ENCODE measurements at places on chromosomes 5 and 9.

GRCh38 chr9:114844766-114845165 is 38.9 kb upstream of the TNFSF15 start:
- DNase-seq, result no peak

- no peak for DNase-seq
Observed at GRCh38 chr5:87888139-87888538, 380.5 kb downstream of the TMEM161B start.

DNA sequence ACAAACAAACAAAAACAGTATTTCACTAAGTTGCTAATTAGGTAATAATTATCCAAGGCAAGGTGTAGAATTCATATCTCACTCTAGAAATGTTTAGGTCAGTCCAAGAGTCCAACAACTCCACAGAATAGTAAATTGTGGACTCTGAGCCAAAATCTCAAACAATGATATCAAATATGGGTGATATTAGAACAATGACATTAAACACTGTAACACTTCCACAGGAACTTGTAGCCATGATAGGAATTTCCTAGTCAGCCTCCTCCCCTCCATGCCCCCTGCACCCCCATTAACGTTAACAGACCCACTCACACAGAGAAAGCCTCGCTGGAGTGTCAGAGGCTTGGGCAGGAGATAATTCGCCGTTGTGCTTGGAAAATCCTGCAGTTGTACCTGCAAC is 305.0 kb upstream of the PIK3R1 start:
- no peak for DNase-seq

DNA sequence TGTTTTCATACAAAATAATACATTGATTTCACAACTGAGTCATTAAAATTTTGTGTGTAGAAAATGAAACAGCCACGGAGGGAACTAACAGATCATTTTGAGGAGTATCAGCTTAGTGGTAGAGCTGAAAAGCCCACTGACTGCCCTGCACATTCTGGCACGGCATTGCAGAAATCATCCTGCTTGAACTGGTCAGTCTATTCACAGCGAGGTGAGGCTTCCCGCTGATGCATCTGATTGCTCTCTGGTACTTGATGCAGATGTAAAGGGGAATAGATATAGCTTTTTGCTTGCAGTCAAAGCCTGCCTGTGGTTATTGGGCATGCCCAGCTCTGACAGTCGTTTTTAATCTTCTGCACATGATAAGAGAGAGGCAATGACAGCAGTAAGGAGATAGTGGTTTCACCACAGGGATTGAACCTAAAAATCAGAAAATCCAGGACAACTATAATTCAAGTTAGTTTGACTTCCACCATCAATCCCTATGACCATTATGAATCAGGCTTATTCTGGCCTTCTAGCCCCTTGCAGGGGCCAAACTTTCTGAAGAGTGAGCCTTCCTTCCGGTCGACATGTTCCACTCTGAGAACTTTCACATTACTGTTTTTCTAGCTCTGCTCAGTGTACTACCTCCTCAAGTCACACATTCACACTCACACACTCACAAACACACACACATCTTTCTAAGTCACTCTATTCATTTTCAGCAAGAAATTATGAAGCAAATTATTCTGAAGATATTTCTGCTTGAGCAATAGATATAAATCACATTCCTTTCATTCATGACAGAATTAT is 782.8 kb upstream of the NUDT12 start:
- no peak for DNase-seq

DNA sequence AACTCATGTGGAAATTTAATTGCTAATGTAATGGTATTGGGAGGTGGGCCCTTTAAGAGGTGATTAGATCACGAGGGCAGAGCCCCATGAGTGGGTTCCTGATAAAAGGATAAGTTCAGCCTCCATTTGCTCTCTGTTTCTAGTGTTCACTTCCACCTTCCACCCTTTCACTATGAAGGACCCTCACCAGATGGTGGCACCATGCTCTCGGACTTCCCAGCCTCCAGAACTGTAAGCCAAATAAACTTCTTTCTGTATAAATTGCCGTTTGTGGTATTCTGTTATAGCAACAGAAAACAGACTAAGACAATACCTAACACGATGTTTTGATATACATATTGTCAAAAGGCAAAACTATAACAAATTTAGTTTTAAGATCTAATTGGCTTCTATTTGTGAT is 166.2 kb downstream of the DEPDC1B start:
- no peak for DNase-seq

DNA sequence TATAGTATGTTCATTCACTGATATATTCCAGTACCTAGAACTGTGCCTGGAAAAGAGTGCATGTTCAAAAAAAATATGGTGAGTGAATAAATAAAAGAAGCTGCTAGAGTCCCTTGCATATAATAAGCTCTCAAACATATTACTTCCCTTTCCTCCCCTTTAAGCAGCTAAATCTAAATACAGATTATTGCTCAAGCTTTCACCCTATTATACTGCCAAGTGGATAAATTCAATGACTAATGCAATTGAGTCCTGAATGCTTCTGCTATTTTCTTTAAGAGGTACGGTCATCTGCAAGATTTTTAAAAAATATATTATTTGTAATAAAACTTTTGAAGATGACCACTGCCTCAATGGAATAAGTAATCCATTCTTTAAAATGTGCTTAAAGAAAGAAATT is 248.4 kb downstream of the PLK2 start:
- DNase-seq, result no peak

DNA sequence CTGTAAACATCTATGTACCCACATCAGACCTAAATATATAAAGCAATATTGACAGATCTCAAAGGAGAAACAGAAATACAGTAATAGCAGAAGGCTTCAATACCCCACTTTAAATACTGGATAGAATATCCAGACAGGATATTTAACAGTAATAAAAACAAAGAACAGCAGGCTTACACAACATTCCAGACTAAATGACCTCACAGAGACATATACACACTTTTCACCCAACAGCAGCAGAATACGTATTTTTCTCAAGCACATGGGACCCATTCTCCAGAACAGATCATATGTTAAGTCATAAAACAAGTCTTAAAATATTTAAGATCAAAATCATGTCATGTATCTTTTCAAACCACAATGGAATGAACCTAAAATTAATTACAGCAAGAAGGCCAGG is 76.8 kb downstream of the CAMSAP1 start:
- DNase-seq, result no peak

- DNase-seq, result peak; percentile 58
Observed at GRCh38 chr5:157233515-157233914, 32.4 kb upstream of the CYFIP2 start.

DNA sequence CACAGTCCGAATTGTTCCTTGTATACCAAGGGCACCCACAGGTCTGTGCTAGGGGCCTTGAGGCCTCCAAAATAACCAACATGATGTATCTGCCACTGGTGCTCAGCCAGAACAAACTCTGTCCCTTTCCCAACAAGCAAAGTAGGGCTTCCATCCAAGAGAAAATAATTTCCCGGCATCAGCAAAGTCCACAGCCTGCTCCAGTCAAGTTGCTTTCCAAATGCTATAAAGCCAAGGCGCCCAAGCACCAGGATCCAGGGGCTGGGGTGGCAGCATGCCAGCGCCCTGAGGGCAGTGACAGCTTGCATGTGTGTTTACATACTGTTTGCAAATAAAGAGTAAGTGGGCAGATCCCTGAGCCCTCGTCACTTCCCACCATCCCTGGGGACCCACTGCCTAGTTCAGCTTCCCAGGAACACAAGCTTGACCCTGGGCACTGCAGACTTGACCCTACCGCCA is 155.9 kb downstream of the ERCC6L2 start:
- no peak for DNase-seq

- no peak for DNase-seq
Observed at GRCh38 chr9:112789891-112790774, 39.6 kb downstream of the SNX30 start.

- no peak for DNase-seq
Observed at GRCh38 chr5:98872674-98873073, 56.1 kb downstream of the CHD1 start.

GRCh38 chr5:146291421-146292074 is 47.1 kb upstream of the POU4F3 start:
- DNase-seq, result peak; percentile 52

GRCh38 chr9:105673850-105674387 is 11.7 kb downstream of the TAL2 start:
- no peak for DNase-seq

- no peak for DNase-seq
Observed at GRCh38 chr5:55557123-55557522, 22.4 kb upstream of the PLPP1 start.

- no peak for DNase-seq
Observed at GRCh38 chr9:137739371-137740309, 120.8 kb downstream of the EHMT1 start.

GRCh38 chr9:100084734-100085133 is 14.1 kb downstream of the ERP44 start:
- DNase-seq, result peak; percentile 49

GRCh38 chr5:132251220-132251725 is 6.2 kb upstream of the PDLIM4 start:
- DNase-seq, result no peak

GRCh38 chr5:52846182-52846842 is 58.6 kb downstream of the ITGA1 start:
- no peak for DNase-seq

- DNase-seq, result no peak
Observed at GRCh38 chr5:156094001-156094400, 233.0 kb upstream of the SGCD start.

DNA sequence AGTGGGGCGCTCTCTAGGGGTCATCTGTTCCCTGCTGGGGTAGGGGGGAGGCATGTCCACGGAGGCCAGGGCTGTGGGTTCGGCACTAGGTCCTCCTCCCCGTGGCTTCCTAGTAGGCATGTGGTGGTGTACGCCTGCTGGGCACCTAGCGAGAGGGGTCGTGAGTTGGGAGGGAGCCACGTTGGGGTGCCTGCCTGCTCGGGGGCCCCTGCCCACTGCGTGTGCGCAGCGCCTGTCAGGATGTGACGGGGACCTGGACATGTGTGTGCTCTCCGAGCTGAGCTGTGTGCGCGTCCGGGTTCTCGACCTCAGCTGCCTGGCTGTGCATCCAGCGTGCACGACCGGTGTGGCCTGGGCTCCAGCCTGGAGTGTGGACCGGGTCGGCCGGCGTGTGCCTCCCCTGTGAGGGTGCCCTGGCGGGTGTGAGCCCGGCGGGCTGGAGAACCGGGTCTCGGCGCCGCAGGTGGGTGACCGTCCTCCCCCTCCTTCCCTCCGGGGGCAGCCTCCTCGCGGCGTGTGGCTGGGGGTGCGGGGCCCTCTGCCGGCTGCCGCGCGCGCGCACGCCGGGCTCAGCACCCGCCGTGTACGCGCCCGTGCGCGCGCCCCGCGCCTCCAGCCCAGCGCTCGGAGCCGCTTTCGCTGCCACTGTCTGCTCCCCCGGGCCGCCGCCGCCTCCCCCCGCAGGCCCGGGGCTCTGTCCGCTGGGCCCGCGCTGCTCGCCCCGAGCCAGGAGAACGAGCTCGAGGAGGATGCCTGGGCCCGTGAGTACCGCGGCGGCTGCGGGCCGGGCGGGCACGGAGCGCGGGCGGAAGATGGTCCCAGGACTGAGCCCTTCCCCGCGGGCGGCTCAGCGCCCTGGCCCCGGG is at the start of gene PRR7:
TSS of gene PRR7 (plus strand) at position 615 of the 866 bp plus-strand sequence. CDS start 8,254 bp downstream, outside the sequence.
- DNase-seq, result peak; percentile 75

GRCh38 chr5:78899922-78900362 is 85.2 kb downstream of the ARSB start:
- DNase-seq, result peak; percentile 10

GRCh38 chr5:105146867-105147266 is 1584.3 kb upstream of the NUDT12 start:
- no peak for DNase-seq

DNA sequence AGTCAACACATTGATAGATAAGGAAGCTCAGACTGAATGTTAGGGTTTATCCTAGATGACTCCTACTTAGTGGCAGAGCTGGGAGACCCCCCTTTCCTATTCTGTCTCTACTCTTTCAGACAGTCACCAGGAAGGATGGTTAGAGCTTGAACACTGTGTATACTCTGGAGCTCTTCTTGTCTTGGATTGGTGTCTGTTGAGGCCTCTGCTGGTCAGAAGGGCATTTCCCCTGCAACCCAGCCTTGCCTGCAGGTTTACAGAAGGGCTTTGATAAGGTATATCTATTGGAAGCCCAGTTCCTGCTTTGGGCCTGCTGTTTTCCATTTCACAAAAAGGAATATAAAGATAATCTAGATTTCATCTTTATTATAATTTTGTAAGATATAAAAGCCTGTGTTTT is 71.8 kb downstream of the KDM4C start:
- no peak for DNase-seq

DNA sequence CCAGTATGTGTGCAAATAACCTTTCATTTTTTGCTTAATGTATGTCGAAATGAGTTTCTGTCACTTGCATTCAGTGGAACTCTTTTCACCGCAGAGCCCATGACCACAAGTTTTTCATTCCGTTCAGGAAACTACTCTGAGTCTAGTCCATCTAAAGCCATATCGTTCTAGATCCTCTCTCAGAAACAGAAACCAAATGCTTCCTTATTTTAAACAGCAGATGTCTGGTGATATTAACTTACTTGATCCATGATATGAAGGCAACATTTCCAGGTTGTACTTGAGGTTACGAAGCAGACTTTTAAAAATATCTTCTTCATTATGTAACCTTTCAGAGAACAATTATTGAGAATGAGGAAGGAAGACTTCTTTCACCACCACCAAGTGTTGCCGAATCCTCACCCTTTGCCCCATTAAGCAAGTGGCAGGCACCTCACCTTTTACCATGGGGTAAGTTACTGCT is 72.4 kb upstream of the GNAQ start:
- peak; percentile 19 for DNase-seq

DNA sequence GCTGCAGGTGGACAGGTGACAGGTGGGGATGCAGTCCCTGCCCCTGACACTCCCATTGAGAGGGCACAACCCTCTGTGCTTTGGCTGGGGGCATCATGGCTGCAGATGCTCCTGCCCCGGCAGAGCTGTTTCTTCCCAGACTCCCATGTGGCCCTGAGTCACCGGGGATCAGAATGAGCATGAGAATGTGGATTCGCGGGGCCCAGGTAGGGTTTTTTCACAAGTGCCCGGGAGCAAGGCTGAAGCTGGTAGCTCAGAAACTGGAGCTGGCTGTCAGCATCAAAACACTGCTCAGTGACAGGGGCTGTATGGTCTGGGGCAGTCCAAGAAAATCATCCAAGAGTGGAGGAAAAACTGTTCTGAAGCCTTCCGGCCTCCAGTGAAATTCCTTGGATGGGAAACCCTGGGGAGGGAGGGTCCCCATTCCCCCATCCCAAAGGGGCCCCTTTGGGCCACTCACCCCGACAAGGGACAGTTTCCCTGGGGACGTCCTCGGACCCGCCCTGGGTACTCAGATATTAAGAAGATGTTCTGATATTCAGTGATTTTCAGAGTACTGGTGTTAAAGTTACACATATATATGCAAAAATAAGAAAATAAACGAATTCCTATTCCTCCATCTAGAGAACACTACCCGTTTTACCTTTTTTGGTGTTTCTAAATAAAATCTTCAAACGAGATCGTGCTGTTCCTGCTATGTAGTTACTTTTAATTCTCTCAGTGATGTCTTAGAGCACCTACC is 120.1 kb upstream of the LPCAT1 start:
- no peak for DNase-seq

GRCh38 chr9:137498720-137499150 is 39.6 kb upstream of the NSMF start:
- no peak for DNase-seq

DNA sequence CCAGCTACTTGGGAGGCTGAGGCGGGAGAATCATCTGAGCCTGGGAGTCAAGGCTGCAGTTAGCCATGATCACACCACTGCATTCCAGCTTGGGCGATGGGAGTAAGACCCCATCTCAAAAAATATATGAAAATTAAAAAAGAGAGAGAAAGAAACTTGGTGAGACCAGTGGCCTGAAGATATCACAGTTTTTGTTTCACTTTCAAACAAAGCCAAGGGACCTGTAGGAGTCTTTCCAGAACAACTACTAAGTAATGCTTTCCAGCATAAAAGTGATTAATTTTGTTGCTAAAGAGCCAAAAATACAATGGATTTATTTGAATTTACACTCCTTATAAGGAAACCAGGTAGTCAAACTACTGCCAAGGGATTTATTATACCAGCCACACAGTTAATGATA is 23.5 kb downstream of the GKAP1 start:
- no peak for DNase-seq

Measured in CD4-positive, alpha-beta T cell treated with Interleukin-2 at 100 ng/mL for 4 hours (primary cell).